Activated B cell treated with CpG ODN at 0.5 μM for 24 hours (primary cell): ENCODE measurements at places on chromosomes 4 and X. TPM values are rescaled to one million over a fixed set of nuclear protein-coding genes. Genes with fewer than 3 reads are reported as not detected.

GRCh38 chrX:30981968-30982367, 89.9 kb downstream of the FTHL17 start:
- no peak for DNase-seq

DNA sequence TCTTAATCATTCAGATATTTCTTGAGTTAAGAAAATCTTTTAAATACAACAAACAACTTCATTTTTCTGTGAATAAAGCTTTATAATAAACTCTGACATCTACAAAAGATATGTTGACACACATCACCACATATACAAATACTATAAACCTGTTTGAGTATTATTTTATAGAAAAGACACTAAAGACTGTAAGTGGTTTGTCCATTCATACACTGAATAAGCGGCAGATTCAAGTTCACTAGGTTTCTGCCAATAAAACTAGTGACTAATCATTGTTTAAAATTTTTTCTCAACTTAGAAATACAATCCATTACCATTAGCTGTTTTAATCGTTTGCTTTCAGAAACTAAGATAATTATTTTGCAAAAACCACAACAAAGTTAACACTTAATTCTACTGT, 1900.0 kb downstream of the C4orf33 start:
- DNase-seq = no peak

DNA sequence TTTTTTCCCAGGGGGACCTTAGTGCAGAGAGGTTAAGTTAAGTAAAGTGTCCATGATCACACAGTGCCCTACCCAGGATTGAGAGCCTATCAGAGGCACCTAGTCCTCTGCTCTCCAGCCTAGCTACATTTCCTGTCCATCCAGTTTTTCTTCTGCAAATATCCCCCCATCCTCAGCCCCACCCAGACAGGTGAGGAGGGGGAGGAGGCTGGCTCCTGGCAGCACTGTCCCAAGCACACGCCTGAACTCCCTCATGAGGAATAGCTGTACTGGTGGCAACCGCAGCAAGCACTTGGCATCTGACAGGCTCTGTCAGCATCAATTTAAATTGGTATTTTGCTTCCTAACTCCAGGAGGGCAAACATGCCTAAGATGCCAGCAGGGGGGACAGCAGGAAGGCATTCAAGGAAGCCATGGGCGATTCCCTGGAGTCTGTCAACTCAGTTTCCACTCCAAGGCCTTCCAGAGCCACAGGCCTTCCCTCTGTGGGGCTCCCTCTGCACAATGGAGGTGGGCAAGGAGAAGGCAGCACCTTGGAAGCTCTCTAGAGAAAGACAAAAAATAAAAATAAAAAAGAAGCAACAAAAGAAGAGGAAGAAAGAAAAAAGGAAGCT, 6.4 kb upstream of the FRMPD3 start:
- no peak for DNase-seq

GRCh38 chrX:154658187-154658586, 4.8 kb upstream of the CTAG2 start:
- no peak for DNase-seq

- DNase-seq = no peak
Measured at GRCh38 chr4:83107631-83108030, 6.9 kb downstream of the PLAC8 start.

The OPHN1 gene
- total RNA-seq = 0.04 and 0.51 TPM in 2 replicates

The SMIM10L2A gene
- total RNA-seq = 0.10 and 0.11 TPM in 2 replicates

The CFAP47 gene
- not detected in 2 replicates for total RNA-seq
